ENCODE measurements at places on chromosomes 3 and 15.
A peak's percentile ranks its signal among the peaks of the same experiment; 100 is the strongest.

DNA sequence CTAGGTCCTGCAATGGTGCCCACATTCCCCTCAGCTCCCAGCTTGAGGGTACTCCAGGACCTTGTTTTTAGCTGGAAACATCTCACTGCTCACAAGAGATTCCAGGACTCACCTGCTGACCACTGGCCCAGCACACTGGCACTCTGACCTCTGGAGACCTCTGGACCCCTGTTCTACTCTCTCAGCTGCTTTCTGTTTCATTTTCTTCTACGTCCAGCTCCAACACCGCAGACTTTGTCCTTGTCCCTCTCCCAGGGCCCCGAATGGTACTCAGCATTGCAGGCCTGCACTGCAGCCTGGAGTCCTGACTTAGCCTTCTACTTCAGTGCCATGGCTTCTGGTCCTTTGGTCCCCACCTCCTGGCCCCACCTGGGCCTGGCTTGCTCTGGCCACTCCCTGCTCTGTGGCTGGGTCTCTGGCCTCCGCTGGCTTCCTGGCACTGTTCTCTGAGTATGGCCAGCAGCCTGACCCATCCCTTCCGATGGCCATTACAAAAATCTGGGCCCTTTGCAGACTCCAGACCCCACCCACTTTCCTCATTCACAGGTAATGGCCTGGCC is 27.9 kb downstream of the KY start:
- no peak for DNase-seq

GRCh38 chr3:172698631-172699030 is 12.2 kb downstream of the NCEH1 start:
- DNase-seq, result no peak

DNA sequence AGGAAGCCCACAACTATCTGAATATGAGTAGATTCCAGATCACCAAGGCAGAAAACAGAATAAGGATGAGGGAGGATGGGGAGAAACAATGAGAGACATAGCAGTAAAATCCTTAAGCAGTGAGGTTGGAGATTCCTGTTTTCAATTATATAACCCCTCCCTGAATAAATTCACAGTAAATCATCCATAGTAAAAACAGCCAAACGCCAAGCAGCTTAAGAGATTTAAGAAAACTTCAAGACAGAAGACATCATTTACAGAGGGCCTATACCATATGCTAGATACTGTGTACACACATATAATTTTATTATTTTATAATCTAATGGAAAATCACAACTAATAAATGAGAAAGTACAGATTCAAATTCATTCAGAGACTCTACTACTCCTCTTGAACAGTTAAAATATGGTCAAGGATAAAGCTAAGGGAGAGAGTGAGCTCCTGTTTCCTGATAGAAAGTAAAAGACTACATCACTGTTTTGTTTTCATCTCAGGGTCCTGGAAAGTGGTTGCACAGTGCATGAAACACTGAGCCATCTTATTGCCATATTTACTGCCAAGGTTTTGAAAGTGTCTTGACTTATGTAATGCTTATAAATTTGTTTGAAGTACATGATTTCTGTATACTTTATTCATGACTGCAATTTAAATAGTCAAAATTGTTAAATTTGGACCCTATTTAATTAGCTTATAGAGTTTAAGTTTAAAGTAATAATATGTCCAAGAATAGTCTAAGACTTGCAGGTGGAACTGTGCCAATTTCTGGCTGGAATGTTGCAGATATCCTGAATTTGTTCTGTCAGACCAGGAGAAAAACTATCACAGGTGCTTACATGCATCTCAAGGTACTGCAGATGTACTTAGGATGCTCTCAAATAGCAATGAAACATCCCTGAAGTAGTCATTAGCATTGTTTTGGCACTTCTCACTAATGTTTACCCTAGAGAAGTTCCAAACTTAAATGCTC is 141.4 kb downstream of the TBL1XR1 start:
- DNase-seq, result no peak

- DNase-seq, result no peak
Measured at GRCh38 chr3:185582871-185583270, 3.2 kb upstream of the SENP2 start.

DNA sequence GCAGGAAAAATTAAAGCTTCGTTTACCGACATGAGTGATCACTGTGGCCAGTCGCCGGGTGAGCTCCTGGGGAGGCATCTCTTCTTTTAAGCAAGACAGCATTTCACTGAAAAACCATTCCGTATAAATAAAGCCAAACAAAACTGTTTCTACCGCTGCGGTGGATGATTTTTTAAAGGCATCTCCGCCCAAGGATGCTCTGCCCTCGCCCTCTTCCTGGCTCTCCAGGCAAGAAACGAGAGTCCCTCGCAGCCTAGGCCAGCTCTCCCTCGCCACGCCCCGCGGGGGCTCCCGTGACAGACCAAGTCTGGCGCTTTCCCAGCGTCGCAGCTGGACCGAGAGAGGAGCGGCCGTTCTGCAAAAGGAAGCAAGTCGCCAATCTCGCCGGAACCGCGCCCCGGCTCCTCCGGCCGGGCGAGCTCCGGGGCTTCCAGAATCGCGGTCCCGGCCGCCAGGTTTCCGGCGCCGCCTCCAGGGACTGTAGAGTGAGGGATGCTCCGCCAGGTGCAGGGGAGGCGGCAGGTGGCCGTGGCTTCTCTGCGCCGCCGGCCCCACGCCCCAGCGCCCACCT is 458 bp downstream of the MCF2L2 start:
- DNase-seq, result no peak

GRCh38 chr3:8328967-8329366 is 172.7 kb upstream of the LMCD1 start:
- DNase-seq, result peak; percentile 39

DNA sequence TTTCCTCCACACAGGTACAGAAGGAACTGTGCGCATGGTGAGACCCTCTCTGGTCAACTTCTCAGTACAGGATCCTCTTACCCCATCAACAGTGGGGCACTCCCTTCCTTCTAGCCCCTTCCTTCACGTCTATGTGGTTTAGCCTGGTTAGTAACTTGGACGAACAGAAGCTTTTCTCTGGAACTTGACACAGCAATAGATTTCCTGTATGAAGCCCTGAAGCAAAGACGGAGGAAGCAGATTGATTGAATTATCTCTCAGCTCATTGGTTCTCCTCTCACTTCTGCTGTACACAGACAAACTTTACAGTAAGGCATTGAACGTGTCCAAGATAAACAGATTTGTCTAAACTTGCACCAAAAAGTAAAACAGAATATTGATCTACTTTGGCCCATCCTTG is at the start of gene CD200R1:
CD200R1 (minus strand) TSS at position 210 of the 400 bp plus-strand sequence. CDS start 246 bp downstream, outside the sequence.
- DNase-seq, result no peak

DNA sequence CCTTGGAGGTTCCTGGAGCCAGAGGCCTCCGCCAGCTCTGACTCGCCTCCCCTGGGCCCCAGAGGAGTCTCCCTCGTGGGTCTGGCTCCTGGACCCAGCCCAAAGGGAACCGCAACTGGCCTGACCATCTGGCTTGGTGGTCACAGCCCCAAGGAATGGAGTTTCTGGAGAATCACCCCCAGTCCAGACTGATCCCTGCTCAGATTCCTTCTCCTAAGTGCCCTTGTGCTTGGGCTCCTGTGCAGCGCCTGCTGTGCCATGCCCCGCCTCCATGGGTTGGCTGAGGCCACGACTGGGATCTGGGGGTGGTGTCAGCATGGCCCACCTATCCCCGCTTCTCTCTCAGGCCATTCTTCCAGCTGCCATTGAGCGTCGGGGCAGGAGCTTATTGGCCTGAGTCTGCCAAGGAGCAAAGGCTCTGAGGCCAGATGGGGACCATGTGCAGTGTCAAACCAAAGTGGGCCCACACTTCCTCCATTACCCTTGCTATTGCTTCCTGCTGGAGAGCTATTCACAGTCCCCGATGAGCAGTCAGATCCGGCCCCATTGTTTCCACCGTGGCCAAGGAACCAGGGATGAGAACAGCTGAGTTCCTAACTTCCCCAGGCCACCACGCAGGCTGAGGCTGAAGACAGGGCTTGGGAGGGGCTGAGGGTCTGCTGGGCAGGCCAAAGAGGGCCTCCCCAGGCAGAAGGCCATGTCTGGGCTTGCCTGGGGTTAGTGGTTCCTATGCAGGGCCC is 19.0 kb downstream of the CSPG4 start:
- DNase-seq, result no peak

- no peak for DNase-seq
Measured at GRCh38 chr3:48851407-48851806, 3.7 kb upstream of the PRKAR2A start.

DNA sequence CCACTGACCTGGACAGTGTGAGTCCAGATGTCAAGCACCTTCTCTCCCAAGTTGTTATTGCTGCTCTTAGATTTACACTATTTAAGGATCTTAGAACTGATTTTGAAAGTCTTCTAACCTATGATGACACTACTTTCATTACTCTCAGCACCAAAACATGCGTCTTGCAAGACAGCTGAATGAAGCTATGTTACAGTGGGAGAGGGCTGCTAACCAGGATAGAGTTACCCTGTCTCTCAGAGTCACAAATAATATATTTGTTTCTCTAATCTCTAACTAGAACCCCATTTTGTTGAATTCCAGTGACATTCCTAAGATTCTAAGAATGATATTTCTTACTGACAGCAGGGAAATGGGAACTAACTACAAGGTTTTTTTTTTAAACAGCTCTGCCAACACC is 455.5 kb downstream of the MAGI1 start:
- no peak for DNase-seq

DNA sequence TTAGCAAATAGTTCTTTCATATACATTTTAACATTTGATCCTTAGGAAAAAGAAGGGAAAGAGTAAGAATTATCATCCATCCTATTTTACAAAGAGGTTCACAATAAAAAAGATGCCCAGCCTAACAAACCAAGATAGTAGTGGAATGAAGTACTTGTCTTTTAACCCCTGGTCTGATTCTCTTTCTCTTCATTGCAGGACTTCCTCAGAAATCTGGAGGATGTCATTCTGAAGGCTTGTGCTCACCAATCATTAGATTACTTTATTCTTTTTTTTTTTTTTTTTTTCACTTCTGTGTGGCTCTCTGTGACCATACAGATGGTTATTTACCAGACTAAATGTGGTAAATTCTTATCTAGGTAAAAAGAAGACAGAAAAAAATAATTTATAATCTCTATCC is 7.0 kb downstream of the HDGFL3 start:
- no peak for DNase-seq

- DNase-seq, result no peak
Measured at GRCh38 chr15:37824717-37825382, 109.6 kb upstream of the TMCO5A start.

GRCh38 chr15:58165661-58166060 is 27.5 kb downstream of the AQP9 start:
- DNase-seq, result no peak

- DNase-seq, result no peak
Measured at GRCh38 chr3:53682807-53683206, 163.4 kb downstream of the CHDH start.

DNA sequence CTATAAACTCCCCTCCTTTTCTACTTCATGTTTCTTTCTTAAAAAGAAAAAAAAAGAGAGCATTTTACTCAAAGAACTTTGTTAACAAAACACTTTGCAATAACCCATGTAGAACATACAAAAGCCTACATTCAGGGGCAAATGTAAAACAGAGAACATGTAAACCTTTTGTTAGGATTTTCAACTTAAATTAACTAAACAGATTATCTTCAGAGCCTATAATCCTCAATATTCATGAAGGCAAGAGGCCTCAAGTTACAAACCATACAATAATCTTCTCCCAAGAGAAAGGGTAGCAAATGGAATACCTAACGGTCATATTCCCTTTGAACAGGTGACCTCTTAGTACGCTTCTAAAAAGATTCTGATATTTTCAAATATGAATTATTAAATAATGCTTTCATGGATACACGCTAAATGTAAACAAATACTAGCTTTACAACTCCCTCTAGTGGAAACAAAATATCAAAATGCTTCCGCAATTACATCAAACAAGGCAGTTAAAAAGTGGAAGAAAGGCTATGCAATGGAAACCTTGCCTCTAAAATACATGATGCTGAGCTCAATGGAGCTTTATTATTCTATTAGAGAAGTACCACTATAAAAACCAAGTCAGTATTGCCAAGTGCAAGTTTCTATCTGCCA is 9.9 kb downstream of the CEP152 start:
- no peak for DNase-seq

DNA sequence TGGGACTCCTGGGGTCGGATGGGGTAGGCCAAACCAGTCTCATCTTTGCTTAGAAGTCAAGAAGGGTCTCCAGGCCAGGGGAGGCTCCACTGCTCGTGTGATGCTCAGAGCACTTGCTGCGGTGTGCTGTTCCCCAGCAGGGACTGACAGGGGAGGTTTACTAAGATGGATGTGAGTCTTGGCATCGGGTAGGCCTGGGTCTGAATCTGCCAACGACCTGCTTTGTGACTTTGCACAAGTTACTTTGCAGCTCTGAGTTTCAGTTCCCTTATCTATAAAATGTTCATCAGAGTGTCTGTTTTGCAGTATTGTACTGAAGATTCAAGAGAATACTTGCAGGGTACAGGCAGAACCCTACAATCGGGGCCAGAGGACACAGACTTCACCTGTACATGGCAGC is 17.3 kb upstream of the CDCP1 start:
- DNase-seq, result no peak

DNA sequence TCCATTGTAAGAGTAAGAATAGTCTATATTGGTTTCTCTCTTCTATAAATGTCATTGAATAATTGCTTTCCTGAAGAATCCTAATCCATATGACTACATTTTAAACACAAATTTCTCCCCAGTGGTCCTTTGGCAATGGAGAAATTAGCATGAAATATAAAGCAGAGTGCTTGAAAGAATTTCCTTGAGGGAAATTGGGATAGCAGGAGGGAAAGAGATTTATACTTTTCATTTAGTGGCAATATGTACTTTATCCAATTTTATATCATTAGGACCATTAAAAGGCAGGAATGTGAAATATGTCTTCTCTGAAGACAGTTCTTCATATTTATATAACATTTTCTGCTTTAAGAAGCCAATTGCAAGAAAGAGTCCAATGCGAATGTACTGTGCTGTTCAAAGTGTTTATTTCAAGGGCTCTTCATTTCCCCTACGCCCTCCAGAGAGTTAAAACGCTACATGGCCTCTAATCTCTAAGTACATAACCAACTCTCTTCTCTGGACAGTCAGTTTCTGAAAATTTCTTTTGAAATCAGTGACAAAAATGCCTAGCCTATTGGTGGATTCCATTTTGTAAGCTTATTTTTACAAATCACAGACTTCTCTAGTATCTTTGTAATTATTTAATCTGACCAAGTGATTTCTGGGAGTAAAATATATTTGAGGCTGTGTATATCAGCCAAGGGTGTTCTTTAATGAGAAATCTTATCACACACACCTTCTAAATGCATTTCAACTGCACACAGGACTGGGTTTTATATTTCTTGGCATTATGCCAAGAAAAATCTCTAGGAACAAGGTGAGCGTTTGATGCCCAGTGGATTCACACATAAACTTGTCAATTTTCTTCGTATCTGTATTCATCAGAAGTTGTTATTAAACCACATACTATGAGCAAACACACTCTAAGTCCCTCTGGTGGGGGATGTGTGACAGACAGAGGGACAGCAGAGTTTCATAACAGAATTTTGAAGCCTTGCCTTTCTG is 51.2 kb downstream of the KCNAB1 start:
- DNase-seq, result no peak
